ENCODE measurements at places on chromosomes 13 and 19.

DNA sequence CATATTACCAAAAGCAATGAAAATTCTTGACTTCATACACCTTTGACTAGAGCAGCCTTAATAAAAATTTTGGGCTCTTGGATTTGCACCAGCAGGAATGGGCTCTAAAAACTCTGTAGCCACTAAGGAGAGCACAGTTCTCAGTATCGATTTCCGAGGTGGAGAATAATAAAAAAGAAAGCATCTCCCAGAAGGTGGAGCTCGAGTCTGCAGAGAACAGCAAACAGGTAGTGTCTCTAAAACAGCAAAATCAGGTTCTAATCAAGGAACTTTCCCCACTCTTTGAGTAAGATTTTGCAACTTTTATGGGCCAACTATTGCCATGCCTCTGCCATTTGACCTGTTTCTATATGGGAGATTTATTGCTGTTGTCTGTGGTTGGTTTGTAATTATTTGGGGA lies 258.7 kb upstream of the GPC6 start:
- DNase-seq, result no peak

DNA sequence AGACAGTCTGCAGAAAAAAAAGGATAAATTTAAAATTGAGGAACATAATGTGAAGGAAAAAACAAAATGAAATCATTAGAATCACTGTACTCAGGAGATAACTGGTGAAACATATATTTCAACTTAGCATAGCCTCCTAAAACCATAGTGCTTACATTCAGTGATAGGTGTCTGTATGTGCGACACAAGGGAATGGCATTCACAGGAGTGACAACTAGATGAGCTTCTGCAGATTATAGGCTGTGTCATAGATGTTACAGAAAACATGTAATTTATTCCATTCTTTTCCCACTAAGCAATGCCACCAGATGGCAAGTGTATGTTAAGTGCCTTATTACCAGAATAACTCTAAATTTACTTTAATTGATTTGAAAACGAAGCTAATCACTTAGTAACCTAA lies 960.0 kb upstream of the PCDH20 start:
- DNase-seq, result no peak

DNA sequence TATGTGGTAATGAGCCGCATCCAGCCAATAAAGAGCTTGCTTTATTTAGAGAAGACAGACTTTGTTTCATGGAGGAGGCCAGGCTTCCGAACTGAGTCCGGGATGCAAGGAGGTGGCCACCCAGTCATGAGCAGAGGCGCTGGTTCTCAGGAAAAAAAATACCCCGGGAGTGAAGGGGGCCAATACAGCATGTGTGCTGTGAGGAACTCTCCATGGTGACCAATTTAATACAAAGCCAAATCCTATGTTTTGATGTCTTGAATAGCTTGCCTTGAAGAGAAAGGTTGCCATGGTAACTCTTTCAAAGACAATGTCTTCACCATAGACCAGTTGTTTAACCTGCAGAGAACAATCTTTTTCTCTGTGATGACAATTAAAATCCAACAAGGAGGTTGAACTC lies 43.4 kb upstream of the PDCD5 start:
- DNase-seq, result no peak

GRCh38 chr13:97896446-97896845 lies 57.0 kb upstream of the IPO5 start:
- no peak for DNase-seq

All from stimulated activated CD8-positive, alpha-beta memory T cell treated with anti-CD3 and anti-CD28 coated beads, Interleukin-7, amount 100 ng/mL, for 24 hours (primary cell).